ENCODE measurements at places on chromosomes 16 and 17.

DNA sequence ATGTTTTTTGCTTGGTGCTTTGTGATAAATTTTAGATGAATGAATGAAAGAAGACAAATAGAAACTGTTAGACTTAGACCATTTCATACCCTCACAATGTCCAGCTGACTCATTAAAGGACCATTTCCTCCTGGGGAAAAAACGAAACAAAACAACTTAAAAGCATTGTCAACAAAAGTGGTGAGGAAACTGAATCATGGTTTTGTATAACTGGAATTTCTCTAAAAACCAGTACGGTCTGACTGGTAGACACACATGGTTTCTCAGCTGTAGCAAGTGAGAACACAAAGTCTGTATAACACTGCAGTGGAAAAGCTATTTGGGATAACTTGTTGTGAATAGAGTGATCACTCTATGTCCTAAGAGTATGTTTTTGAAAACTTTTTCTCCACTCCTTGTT lies 5.3 kb upstream of the DDX52 start:
- peak; percentile 76 for DNase-seq

- no peak for DNase-seq
Observed at GRCh38 chr16:2979669-2980226, 498 bp downstream of the PKMYT1 start.

DNA sequence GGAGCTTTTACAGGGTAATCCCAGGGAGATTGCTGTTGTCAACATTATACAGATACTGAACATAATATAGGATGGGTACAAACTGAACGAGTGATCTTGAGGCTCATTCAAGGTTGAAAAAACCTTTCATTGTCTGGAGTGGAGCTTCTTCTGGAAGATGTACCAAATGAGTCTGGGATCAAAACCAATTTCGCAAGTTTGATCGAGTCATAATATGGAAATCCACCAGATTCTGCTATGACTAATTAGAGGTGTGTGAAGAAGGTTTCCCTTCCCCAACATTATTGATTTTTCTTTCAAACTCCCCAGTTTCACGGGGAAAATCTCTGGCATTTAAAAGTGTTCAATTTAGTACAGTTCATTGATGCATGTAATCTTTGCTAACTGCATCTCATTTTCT lies 324.1 kb downstream of the ZFHX3 start:
- no peak for DNase-seq

- no peak for DNase-seq
Observed at GRCh38 chr16:83113317-83113716, 486.5 kb downstream of the CDH13 start.

DNA sequence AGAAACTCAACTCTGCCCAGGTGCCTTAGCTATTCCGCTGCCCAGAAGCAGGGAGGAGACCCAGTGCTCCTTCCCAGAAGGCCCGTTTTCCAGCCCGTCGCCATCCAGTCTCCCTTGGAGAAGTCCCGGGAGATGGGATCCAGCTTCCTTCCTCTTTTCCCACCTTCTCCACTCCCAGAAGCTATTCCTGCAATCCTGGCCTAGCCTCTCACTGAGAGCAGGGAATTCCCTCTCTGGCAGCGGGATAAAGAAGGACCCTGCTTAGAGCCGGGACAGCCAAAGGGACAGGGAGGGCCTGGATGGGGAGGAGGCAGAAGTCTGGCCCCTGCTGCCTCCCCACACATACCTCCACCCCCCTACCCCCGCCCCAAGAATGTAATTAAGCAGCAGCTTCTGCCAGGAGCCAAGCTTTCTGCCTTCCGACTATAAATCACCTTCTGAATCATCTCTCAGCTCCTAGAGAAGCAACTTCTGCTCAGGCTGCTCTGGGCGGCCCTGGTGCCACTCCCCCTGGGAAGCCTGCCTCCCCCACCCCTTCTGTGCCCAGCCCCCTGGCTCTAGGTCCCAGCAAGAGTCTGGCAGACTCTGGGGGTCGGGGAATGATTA lies 6.4 kb downstream of the WNT3 start:
- peak; percentile 37 for DNase-seq

- no peak for DNase-seq
Observed at GRCh38 chr17:81131486-81132196, 33.7 kb upstream of the PVALEF start.

DNA sequence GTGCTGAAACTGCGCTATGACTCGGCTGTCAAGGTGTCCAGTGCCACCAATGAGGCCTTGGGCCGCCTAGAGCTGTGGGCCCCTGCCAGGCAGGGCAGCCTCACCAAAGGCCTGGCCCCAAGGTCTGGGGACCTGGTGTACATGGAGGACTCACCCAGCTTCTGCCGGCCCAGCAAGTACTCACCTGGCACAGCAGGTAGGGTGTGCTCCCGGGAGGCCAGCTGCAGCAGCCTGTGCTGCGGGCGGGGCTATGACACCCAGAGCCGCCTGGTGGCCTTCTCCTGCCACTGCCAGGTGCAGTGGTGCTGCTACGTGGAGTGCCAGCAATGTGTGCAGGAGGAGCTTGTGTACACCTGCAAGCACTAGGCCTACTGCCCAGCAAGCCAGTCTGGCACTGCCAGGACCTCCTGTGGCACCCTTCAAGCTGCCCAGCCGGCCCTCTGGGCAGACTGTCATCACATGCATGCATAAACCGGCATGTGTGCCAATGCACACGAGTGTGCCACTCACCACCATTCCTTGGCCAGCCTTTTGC lies 25.0 kb downstream of the WNT9B start:
- DNase-seq = no peak

DNA sequence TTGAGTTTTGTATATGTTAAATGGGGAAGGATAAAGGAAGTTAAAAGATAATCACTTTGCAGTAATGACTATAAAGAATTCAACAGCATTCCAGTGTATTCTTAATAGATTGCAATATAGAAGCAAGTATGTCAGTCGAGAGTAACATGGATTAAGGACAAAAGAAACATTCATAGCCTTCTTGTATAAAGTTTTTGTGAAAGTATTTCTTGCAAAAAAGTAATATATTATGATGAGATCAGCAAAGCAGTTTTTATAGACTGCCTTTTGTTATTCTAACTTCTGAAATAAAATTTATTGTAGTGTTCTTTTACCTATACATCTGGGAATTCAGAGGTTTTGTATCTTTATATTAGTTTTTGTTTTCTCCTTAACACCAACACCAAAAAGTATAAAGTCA lies 184.9 kb upstream of the RBL2 start:
- no peak for DNase-seq

GRCh38 chr16:23333034-23333579 lies 31.0 kb downstream of the SCNN1B start:
- DNase-seq = no peak

GRCh38 chr16:88456356-88457292 lies 3.5 kb downstream of the ZFPM1 start:
- no peak for DNase-seq

- DNase-seq = no peak
Observed at GRCh38 chr17:1033503-1033902, 36.6 kb downstream of the TIMM22 start.

DNA sequence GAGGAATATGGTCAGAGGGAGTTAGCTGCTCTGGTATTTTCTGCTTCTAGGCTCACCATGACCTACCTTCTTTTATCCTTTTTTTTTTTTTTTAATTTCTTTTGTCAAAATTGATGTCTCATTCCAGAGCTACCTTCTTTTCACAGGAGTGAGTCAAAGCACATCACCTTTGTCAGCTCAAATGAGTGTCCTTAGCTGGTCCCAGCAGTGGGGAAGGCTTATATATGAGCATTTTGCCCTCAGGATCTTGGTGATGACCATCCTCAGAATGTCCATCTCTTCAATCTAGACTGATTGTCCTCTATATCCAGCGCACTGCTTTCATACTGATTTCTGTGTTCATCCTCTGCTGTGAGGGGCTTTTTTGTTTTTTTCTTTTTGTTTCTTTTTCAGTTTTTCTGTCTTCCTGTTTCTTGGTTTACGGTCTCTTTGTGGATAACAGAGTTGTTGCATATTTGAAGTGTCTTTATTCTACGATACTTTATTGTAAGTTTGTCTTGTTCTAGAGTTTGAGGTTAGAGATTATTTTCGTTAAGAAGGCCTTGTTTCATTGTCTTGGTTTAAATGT lies 24.9 kb downstream of the CBFB start:
- DNase-seq = no peak

DNA sequence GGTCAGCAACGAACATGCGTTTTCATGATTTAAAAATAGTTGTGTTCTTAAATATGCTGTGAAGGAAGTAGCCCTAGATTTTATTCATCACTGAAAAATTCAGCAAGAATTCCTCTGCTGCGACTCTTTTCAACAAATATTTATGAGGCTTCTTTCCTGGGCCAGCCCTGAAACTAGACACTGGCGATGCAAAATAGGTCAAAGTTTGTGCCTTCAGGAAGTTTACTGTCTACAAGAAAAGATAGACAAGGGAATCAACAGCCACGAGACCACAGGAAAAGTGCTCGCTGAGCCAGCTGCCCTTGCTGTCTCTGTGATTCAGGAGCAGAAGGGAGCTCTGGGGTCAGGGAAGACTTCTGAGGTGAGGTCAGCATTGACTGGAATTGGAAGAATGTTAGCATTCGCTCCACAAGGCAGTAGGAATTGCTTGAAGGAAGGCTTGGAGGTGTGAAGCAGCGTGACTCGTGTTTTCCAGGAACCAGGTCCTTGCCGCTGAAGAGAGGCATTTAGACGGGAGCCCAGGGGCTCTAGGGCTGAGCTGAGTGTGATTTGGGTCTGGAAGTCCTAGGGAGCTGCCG lies 1.9 kb upstream of the RPL26 start:
- DNase-seq = peak; percentile 89

DNA sequence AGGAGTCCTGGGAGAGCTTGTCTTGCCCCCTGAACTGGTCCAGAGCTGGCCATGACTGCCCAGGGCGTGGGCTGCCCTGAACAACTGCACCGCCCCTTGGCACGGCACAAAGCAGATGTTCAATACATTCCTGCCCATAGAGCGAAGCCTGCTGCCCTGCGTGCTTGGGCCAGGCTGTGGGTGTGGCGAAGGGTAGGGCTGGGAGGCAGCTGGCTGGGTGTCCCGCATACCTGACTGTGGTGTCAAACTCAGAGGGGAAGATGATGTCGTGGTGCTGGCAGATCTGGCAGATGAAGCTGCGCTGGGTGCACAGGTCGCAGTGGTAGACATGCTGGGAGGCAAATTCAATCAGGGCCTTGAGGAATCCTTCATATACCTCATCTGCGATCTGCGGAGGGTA lies 124.2 kb upstream of the SMURF2 start:
- no peak for DNase-seq

DNA sequence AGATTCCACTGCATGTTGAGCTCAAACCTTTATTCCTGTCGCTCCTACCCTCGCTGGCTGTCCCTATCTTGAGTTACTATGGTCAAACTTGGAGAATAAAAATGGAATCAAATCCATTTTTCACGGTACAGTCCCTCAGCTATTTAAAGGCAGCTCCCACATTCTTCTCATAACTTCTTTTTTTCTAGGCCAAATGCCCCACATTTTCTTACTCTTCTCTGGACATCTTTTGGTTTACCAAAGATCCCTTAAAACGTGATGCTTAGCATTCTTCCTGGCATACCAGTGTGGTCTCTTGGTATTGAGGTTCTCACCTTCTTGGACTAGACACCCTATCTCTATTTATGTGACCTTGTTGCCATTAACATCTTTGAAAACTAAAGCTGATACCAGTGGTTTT lies 48.3 kb upstream of the MAF start:
- no peak for DNase-seq

DNA sequence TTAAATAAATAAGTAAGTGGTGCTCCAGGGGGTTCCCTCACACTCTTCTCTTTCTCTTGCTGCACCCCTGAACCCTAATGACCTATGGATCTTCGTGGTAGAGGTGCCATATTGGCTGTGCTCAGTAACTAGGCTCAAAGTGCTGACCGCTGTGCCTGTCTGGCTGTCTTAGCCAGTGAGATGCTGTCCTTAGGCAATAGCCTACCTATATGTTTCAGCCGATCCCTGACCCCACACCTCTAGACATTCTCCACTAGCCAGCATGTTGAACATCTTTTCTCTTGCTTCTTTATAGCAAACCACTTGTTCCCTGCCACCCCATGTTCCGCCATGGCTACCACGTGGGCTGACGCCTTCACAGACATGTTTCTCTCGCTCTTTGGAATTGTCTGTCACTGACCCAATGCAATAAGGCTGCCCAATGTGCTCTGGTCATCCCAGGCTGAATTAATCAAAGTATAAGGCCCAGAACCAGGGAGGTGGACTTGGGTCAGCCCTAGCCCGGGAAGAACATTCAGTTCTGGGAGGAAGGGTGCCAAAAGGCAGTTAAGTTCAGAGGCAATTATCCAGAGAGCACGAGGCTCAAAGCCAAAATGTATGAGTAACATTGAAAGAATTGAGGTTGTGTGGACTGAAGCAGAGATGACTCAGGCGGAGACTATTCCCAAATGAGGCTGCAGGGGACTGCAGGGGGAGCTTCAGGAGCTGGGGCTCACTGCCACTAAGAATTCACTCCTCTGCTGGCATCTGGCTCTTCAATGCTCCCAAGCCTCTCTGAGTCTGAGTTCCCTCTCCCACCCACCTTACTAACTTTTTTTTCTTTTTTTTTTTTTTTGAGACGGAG lies 28.7 kb upstream of the TNRC6A start:
- peak; percentile 95 for DNase-seq

DNA sequence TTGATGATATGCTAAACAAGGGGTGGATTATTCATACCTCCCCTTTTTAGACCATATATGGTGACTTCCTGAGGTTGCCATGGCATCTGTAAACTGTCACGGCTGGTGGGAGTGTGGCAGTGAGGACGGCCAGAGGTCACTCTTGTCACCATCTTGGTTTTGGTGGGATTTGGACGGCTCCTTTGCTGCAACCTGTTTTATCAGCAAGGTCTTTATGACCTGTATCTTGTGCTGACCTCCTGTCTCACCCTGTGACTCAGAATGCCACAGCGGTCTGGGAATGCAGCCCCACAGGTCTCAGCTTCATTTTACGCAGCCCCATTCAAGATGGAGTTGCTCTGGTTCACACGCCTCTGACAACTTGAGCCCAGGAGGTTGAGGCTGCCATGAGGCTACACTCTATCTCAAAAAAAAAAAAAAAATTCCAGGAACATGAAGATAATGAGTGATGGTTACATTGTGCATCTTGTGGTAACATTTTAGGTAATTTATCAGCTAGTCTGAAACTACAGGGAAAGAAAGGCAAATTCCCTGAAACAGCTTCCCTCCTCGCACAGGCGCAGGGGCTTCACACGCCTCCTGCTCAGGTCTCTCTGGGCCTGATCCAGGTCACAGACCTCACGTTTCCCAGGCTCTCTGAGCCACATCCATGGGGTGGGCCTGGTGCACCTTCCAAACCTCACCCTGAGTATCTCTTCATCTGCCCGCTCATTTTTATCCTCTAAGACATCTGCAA lies 15.3 kb upstream of the UBE2I start:
- DNase-seq = no peak

- DNase-seq = no peak
Observed at GRCh38 chr17:4475001-4475400, 23.7 kb upstream of the SPNS2 start.

GRCh38 chr16:4057439-4057877 lies 58.8 kb downstream of the ADCY9 start:
- no peak for DNase-seq

- DNase-seq = no peak
Observed at GRCh38 chr17:79464318-79465010, 146.4 kb downstream of the RBFOX3 start.

All from kidney epithelial cell (primary cell).